ENCODE measurements at places on chromosomes 1 and 21.
A peak's percentile ranks its signal among the peaks of the same experiment; 100 is the strongest.

DNA sequence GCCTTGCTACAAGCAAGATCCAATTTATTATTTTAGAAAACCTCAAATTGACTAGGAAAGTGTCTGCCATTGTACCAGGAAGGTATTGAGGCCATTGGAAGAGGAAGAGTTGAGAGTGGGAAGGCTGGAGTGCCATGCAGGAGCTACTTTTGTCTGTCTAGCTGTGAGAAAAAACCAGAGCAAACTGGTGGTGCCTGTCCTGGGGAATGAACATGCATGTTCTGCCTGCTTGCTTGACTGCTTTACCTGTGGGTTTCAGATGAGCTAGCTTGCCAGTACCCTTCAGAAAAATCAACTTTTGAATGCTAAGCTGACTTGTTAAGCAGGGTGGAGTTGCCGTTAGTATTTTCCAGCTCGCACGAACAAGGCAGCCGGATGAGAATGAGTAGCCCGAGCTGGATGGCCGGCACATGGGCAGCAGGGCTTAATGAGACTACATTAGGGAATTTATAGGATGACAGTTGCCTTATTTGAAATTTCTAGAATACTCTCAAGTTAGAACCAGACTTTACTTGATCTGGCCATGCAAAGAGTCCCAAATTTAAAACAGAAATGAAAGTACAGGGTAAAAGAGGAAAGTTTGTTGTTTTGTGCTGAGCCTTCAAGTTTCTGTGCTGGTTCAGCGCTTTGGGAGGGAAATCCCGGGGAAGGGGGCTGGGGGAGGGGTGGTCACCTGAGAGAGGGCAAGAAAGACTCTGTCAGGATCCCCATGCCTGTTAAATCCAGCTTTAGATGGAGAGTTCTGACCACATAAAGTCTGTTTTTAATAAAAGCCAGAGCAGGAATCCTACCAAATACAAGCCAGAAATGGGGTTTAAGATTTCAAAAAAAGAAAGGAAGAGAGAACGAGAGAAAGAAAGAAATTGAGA, 29.6 kb upstream of the C1orf105 start:
- no peak for DNase-seq

DNA sequence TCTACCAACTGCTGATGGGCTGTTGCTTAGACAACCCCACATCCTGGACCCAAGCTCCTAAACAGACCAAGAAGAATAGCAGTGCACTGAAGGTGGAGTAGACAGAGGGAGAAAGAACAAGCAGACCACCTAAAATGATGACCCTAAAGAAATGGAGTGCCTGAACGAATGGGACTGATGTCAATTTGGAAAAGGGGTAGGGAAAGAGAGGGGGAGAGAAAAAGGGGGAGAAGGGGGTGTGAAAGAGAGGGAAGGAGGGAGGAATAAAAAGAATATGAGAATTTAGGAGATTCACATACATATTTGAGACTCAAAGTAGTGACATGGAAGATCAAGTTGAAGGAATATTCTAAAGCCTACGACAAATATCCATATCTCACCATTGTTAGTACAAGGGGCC, 144.4 kb upstream of the DUSP10 start:
- DNase-seq, result no peak

GRCh38 chr1:19582318-19582717, 61.8 kb upstream of the NBL1 start:
- DNase-seq, result peak; percentile 52

DNA sequence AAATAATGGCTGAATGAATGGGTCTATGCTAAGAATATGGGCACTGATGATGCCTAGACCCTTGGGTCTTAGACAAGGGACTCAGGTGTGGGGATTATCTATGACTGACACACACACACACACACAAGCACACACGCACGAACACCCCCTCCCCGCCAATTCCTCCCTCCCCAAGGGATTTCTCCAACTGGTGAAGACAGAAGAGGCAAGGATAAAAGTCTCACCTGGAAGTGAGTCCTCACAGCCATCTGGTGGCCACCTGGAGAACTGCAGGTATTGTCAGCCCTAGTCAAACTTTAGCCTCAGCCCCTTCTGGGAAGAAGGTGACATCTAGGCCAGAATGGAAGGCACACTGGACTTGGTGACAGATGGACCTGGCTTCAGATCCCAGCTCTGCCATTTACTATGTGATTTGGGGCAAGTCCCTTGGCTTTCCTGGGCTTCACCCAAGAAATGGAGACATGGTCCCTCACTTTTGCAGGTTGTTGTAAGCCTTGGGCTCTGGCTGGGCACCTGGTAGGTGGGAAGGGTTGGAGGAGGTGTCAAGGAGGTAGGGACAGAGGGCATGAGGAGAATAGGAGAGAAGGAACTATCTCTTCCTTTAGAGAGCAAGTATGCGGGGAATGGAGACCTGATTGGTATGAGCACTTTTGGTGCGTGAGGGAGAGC, 4.0 kb upstream of the GPR3 start:
- peak; percentile 64 for DNase-seq
